ENCODE measurements at places on chromosomes 3 and 15.

- no peak for DNase-seq
These were observed 34.8 kb downstream of the MINDY4B start for GRCh38 chr3:150870406-150870805.

DNA sequence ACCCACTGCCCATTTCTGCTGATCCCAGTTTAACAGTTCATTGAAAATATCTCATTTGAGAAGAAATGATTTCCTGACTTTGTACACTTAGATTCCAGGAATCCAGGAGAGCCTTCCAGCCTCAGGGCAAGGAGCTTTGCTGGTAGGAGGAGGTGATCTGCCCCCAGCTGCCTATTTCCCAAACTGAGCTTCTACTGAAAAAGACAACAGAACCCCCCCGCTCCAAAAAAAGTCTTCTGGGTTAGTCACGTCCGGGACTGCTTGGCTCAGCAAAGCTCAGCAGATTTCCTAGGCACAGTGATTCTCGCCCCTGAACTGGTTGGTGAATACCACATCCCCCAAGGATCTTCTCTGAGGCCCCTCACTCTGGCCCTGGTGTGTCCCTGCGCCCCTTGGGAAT lies 13.1 kb downstream of the SLC6A6 start:
- no peak for DNase-seq

DNA sequence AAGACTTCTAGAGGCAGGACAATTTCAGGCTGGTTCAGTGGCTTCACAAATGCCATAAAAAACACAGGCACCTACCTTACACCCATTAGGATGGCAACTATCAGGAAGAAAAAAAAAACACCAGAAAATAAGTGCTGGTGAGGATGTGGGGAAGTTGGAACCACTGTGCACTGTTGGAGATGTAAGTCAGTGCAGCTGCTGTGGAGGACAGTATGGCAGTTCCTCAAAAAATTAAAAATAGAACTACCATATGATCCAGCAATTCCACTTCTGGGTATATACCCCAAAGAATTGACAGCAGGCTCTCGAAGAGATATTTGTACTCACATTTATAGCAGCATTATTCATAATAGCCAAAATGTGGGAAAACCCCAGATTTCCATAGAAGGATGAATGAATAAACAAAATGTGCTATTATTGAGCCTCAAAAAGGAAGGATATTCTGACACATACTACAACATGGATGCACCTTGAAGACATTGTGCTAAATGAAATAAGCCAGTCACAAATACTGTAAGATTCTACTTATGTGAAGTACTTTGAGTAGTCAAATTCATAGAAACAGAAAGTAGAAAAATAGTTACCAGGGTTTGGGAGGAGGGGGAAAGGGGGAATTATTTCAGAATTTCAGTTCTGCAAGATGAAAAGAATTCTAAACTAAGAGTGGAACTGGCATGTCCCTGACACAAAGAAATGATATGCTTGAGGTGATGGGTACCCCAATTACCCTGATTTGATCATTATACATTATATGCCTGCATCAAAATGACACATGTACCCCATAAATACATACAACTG lies 40.9 kb downstream of the NR1D2 start:
- DNase-seq = no peak

DNA sequence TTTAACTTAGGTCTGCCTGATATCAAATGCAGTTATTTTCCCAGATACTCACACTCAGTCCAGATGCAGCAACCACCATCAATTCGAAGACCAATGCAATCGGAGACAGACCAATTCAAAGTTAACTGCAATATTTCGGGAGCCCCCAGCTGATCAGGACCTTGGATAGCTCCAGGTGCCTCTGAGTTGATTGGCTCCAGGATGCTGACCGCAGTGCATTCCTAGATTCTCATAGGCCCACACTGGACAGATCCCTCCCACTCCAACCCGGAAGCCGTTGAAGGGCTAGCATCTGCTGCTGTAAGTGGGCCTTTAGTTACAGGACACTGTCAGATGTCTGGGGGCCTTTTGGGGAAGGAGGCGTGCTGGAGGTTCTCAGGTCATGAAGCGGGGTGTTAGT lies 89.5 kb upstream of the ATP2B2 start:
- no peak for DNase-seq
